ENCODE measurements at places on chromosomes 4 and X.

DNA sequence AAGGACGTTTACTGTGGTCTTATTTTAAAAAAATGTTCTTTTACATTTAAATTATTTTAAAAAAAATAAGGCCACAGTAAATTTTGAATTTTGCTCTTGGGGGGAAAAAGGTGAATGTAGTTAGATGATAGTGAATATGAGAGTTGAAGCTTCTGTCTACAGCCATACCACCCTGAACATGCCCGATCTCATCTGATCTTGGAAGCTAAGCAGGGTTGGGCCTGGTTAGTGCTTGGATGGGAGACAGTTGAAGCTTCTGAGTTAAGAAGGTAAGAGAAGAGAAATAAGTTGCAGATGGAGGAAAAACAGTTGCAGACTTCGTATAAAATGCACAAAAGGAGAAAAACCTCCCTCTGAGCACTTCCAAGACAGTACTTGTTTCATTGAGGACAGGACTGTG, 115.6 kb upstream of the NR3C2 start:
- no peak for DNase-seq

DNA sequence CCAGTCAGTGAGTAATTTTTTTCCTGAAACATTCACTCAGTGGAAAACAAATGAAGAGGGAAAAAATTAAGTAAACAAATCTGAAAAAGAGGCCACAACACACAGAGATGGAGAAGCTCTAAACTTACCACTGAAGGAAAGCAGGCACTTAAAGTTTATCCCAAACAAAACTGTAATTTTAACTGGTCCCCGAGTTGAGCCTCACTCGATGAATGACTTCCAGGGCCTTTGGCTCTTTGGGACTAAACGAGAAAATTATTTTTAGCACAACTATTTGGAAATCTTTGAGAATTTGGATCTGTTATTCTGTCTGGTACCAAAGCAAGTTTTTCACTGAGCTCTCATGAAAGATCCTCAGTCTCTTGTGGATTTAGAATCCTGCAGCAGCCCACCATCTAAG, at the start of gene C1QTNF7:
Gene C1QTNF7, plus strand, starts transcription at position 333 of the 400 bp plus-strand sequence. CDS start 7,711 bp downstream, outside the sequence.
- DNase-seq = no peak

- no peak for DNase-seq
These were observed 19.3 kb upstream of the CSF2RA start for GRCh38 chrX:1249101-1249887.

- DNase-seq = no peak
These were observed 28.8 kb downstream of the ARHGAP10 start for GRCh38 chr4:147760695-147761094.

DNA sequence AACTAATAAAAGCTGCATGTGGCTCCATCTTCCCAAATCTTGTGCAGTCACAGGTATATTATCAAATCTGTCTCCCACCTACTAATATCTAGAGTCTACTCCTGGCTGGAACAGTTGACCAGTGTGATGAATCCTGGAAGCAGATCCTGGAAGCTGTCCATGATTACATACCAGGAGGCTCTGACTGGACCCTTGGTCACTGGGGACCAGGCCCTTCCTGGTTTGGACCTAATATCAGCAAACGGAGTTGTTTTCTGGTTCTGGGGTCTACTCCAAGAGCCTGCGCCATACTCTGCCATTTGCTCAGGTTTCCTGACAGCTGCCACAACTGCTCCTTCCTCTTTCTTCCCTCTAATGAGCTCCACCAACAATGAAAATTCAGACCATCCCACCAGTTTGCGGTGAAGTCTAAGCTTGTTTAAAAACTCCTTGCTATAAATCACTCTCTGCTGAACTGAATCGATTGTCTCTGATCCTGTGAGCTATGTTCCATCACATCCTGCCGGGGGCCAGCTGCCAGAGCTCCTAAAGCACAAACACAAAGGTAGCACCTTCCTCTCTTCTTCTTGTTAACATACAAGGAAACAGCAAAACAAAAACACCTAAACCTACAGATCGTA, 114.2 kb downstream of the PALLD start:
- DNase-seq = no peak

DNA sequence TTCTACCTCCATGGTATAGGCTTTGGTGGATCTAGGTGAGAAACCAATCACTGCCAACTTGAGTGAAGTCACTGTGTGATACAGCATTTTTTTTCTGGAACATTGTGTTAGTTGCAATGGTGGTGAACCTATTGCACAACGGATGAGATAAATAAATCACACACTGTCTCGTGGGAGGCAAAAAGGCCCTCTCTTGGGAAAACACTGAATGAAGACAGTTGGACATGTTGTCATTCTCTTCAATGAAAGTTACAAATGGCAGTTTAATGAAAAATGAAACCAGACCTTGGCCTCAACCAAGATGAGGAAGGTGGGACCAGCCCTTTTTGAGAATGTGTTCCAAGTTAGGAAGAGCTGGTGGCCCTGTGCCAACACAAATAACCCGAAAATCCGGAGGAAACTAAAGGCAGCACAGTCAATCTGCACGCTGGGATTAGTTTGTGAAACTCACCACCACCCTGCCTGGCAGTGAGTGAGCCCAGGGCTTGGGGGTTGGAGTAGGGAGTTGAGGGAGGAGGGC, 5.4 kb upstream of the ADGRG2 start:
- no peak for DNase-seq

GRCh38 chrX:77436682-77437081, 10.5 kb upstream of the FGF16 start:
- DNase-seq = no peak

DNA sequence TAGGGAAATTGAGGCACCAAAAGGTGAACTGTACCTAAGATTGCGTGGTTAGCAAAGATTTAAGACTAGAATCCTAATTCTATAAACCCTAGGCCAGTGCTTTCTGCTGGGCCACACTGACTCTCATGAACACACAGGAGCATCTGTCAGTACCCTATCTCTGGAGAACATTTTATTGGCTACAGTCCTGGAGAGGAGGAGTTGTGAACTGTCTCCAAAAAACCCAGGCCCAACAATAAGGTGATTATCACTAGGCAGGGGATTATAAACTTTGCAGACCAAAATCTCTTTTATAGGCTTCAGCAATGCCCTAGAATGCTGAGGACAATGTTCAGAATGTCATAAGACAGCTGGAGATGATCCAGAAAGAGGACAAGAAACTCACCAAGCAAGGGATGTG, 24.1 kb downstream of the OPHN1 start:
- DNase-seq = no peak

DNA sequence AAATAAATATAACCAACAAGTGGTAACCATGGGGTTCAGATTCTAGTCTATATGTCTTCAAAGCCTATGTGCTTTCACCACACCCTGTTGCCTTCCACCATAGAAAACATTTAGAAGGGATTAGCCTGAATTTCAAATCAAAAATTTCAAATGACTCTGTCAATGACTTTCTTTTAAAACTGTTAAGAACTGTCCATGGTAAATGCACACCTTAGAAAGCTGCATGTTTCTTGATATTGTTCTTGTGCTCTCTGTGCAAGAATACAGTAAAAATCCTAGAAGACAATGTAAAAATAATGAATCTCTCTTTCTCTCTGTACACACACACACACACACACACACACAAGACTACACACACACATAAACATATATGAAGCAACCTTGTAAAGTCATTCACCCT, 74.6 kb upstream of the EXOC1L start:
- no peak for DNase-seq

DNA sequence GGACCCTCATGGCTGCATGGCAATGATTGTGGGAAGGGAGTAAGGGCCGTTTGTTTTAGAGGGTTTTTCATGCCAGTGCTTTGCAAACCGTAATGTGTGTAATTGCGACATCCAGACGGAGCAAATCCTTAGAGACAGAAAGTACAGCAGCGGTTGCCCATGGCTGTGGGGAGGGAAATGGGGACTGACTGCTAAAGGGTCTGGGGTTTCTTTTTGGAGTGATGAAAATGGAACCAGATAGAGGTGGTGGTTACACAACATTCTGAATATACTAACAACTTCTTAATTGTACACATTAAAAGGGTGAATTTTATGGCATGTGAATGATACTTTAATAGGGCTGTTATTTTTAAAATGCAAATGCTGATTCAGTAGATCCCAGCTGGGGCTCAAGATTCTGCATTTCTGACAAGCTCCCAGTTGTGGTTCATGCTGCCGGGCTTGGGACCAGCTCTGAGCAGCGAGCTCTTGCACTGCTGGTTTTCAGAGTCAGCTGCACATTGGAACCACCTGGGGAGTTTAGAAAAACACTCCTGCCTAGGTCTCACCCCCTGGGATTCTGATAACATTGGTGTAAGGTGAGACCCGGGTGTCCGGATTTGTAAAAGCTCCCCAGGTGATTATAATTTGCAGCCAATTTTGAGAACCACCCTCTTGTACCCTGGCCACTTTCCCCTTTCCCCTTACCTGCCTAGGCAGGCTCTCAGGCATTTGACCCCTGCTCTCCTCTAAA, 47.7 kb downstream of the PRPS1 start:
- DNase-seq = no peak

GRCh38 chr4:185580699-185581098, 45.4 kb upstream of the PDLIM3 start:
- DNase-seq = no peak

DNA sequence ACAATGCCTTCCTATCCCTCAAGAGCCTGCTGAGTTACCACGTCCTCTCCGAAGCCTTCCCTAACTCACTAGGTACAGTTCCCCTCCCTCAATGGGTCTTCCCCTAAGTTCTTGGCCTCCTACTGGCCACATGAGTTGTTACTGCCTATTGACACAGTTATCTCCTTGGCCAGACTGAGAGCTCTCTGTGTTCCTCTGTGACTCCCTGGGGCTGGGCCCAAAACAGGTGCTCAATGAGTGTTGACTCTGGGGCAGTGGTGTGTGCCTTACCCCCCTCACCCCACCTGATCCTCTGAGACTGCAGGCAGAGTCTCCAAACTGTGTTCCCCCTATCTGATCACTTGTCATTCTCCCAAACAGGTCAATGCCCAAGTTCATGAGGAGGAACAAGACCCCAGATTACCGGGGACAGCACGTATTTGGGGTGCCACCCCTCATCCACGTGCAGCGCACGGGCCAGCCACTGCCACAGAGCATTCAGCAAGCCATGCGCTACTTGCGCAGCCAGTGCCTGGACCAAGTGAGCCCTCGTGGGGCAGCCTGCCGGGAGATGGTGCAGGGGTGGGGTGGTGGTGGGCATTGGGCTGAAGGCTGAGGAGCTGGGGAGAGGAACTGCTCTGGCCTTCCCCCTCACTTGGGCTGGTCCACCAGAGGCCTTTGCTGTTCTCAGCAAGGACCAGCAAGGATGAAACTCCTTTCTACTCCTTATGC, 72.6 kb downstream of the STARD8 start:
- DNase-seq = no peak

- no peak for DNase-seq
These were observed 112.4 kb upstream of the CXCL13 start for GRCh38 chr4:77493120-77493752.

DNA sequence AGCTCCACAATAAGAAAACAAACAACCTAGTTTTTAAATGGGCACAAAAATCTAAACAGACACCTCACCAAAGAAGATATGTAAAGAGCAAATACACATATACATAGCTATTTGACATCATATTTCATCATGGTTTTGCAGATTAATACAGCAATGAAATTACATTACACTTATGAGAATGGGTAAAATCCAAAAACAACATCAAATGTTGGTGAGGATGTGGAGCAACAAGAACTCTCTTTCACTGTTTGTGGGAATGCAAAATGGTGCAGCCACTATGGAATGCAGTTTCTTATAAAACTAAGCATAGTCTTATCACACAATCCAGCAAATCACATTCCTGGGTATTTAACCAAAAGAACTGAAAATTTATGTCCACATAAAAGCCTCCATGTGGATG, 25.0 kb downstream of the TLR6 start:
- DNase-seq = no peak

- no peak for DNase-seq
These were observed 16.7 kb upstream of the ACOT9 start for GRCh38 chrX:23759821-23760220.

- no peak for DNase-seq
These were observed 841.0 kb downstream of the STIM2 start for GRCh38 chr4:27701606-27702005.

DNA sequence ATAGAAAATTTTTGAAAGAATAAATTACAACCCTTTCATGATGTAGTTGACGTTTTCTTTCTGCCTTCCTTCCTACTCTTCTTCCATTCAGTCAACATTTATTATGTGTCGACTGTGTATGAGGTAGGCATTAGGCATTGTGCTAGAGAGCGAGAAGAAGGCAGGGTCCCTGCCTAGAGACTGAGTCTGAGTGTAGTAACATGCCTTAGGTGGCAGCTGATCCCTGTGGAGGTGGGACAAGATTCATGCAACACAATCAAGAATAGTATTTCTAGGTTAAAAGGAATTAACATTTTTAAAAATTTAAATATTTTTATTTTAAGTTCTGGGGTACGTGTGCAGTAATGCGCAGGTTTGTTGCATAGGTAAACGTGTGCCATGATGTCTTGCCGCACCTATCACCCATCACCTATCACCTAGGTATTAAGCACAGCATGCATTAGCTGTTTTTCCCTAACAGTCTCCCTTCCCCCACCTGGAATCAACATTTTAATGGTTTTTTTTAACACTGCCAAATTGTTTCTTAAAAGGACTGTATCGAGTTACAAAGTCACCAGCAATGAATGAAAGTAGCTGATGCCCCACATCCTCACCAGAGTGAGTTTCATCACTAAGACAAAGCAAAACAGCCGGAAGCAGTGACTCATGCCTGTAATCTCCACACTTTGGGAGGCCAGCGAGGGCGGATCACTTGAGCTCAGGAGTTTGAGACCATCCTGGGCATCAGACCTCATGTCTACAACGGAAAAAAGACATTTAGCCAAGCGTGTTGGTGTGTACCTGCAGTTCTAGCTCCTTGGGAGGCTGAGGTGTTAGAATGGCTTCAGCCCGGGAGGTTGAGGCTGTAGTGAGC, 84.0 kb downstream of the WWC2 start:
- no peak for DNase-seq

GRCh38 chr4:113159942-113160545, 110.6 kb downstream of the ANK2 start:
- DNase-seq = no peak

DNA sequence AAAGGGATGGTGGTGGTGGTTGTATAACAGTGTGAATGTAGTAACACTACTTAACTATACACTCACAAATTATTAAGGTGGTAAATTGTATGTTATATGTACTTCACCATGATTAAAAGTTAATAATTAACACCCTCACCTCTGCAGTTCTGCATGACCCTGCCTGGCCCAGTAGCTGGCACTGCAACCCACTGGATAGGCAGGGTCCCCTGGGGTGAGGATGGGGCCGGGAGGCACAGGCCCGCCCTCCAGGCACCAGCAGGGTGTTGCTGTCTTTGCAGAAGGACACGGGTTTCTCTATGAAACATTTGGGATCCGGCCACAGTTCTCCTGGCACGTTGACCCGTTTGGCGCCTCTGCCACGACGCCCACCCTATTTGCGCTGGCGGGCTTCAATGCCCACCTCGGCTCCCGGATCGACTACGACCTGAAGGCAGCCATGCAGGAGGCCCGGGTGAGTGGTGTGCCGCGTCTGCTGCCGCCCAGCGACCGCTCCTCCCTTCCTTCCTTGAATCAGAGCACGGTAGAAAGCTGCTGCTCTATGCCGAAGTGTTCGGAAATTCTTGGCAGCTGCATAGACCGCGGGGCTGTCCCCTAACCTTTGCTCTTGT, 11.8 kb downstream of the MAN2B2 start:
- DNase-seq = no peak

Measured in NCI-H187 treated with DMSO at 0.1 percent for 48 hours (cell line).